ENCODE measurements at places on chromosomes 6 and 20. TPM values are rescaled to one million over a fixed set of nuclear protein-coding genes. Genes with fewer than 3 reads are reported as not detected.

Gene PCSK2
- total RNA-seq: 0.22 TPM

Gene FOXC1
- 58.5 TPM for total RNA-seq

Gene BTNL2
- total RNA-seq: not detected

DNA sequence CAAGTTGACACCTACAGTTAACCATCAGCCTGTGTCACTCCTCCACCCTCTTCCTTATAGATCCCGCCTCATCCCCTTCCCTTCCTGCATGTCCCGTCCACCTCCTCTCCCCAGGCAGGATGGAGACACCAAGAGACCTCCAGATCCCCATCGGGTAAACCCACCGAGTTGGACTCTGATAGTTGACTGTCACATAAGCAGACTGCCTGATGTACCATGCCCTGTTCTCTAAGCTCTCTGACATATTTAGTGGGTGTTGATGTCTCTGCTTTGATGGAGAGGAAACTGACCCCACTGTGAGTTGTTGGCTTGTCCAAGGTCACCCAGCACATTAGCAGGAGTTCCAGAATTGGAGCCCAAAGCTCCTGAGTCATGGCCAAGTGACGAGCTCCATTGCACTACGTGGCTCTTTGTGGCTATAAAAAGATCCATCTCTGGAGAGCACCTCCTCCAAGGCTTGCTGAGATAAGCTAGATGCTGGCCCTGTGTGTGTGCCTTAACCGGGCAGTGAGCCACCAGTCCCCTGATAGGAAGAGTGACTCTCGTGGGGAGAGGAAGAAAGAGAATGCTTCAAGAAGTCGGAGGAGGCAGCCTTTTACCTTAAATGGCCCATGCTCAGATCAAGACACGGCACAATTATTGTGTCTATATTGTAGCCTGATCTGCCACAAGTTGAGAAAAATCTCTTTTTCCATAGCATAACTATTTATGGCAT lies 236.0 kb upstream of the ECI2 start:
- DNase-seq: peak; percentile 83

GRCh38 chr20:54221353-54221752 lies 13.5 kb downstream of the PFDN4 start:
- no peak for DNase-seq

- DNase-seq: peak; percentile 87
Observed at GRCh38 chr20:32189691-32190615, 17.6 kb downstream of the PLAGL2 start.
